Right hindlimb (tissue), 1 donor: ENCODE measurements at places on chromosomes 3 and 15.

DNA sequence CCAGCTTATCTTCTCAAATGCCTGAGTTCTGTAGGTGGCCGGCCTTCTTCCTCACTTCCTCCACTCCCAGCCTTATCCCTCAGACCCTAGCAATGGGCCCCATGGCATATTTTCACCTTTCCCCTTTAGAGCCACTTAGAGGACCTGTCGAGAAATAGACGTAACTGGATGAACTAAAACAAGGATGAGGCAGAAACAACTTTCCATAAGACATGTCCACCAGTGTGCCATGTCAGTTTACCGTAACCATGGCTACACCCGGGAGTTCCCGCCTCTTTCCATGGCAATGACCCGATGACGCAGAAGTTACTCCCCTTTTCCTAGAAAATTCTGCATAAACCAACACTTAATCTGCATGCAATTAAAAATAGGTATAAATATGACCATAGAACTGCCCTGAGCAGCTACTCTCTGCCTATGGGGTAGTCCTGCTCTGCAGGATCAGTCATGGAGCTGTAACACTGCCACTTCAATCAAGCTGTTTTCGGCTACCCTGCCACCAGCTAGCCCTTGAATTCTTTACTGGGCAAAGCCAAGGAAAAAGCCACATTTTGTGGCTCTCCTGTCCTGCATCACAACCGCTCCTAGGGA is 55.1 kb upstream of the ZBTB38 start:
- no peak for DNase-seq

DNA sequence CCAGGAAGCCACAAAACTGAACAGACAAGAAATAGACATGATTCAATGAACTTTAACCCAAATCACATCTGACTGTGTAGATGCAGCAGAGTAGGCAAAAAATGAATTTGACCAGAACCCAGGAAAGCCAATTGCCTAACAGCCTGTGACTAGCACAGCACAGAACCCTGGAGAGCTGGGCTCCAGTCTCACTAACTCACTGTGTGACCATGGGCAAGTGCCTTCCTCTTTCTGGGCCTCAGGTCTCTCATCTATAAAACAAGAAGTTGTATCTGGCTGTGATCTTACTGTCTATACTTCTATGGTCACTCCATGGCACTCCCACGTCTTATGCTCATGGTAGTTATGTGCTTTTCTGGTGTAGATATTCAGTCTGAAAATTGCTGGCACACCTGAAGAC is 48.1 kb upstream of the USP3 start:
- no peak for DNase-seq

- DNase-seq = no peak
Observed at GRCh38 chr3:120678984-120679383, 3.1 kb downstream of the HGD start.

DNA sequence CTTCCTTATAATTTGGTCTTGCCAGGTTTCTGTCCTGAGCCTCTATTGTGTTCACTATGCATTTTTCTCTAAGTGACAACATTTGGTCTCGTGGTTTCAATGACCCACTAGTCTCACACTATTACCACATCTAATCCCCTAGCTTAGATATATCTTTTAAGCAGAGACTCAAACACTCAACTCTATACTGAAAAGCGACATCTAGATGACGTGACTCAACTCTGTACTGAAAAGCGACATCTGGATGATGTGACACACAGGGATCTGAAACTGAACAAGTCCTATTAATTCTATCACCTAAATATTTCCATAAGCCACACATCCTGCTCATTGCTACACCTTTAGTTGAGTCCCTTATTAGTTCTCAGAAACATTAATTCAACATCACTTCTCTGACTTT is 141.7 kb upstream of the MBNL1 start:
- no peak for DNase-seq

DNA sequence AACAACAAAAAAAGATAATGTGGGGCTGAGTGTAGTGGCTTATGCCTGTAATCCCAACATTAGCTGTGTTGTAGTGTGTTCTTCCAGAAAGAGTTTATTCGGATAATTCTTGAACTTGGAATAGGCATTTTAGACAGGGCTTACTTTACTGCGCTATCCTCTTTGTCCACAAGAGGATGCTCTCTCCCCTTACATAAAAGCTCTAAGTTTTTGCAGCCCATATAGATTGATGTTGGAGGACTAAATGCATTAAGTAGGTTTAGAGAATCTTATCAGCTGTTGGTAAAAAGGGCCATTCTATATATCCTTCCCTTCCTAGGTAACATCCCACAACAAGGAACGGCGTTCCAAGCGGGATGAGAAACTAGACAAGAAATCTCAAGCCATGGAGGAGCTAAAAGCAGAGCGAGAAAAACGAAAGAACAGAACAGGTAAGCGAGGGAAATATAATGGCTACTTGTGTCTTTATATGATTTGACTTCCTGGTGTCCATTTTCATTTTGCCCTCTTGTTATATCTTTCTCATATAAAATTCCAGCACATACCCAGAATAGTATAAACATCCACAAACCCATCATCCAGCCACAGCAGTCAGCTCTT is 27.8 kb upstream of the ITPKA start:
- DNase-seq = no peak

GRCh38 chr3:29932696-29933325 is 651.9 kb downstream of the RBMS3 start:
- no peak for DNase-seq

- no peak for DNase-seq
Observed at GRCh38 chr15:44092221-44092620, 102.8 kb downstream of the FRMD5 start.

GRCh38 chr3:192904632-192905289 is 12.9 kb downstream of the MB21D2 start:
- DNase-seq = peak; percentile 75

DNA sequence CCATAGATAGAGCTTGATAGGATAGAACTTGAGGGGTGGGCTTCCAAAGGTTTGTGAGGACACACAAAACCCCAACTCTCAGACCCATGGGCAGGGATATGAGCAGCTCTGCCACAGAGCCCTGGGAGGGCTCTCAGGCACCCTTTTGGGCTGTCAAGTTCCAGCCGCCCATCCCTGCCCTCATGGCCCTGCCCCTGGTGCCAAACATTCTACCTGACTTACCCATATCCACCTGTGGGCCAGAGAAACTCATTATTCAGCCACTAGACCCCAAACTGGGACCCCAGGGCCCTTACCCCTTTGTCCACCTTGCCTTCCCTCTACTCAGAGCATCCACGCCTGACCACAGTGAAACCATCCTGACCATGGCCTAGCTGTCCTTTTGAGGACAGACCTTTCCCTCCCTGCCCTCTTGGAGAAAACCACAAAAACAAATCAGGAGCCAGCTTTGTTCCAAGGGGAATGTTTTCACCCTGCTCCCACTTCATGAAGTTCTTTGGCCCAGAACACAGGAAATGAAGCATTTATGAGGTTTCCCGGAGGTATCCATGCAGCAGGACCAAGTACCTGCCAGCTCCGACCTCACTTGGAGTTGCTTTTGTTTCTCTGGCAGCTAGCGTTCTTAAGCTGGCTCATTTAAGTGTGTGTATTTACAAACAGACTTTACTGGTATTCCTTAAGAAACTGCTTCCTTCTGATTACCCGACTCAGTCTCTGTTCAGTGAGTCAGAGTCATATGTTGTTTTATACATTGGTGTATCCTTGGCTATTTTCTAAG is 34.2 kb upstream of the GALNT15 start:
- no peak for DNase-seq

DNA sequence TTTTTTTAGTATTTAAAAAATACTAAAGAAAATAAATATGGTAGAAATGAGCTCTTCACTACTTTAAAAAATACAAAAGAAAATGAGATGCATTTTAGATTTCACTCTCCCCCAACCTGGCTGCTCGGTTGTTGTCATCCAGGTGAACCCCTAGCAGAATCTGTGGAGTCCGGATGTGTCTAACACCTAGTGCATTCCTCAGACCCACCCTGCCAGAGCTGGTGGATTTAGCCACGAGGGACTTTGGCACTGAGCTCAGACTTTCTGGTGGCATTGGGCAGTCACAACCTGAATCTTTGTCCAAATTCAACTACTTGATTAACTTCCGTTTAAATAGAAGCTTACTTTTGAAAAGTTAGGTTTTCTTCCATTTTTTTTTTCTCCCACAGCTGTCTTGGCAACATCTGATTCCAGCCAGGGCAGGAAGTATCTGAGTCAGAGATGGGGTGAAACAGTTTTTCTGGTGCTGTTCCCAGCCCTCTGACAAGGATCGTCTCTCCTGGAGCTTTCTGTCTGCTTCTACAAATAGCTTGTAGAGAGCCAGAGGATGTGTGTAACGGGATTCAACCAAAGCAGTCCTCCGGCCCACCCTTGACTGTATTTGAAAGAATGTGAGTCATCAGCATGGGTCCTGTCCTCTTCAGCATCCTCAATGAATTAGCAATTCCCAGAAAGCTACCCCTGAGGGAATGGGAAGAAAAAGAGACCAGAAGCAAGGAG is 301.8 kb upstream of the MCTP2 start:
- peak; percentile 82 for DNase-seq

DNA sequence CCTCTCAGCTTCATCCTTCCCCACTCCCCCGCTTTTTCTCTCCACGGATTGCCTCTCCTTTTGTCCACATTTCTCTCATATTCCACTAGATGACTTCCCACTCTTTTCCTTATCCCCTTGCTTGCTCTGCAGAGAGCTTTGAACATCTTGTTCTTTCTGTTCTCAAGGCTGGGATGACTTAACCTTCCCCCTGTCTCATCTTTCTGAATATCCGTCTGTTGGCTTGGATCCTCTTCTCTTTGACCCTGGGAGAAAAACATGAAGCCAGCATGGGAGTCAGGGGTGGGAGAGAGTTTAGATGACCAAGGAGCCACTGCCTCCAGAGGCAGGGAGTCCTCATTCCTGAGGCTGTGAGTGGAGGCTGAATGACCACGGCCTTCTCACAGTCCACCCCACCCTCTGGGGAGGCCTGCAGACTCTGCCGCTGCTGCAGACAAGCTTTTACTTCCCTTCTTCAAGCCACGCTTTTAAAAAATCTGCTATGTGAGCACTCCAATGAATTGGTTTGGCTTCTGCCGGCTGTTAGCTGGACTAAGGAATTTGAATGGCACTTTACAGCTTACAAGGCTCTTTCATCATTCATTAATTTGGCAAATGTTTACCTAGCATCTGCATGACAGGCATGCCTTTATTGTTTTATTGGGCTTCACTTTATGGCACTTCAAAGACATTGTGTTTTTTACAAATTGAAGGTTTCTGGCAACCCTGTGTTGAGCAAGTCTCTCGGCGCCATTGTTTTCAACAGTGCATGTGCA is 111.6 kb upstream of the SLC6A6 start:
- DNase-seq = no peak

GRCh38 chr15:28269097-28269496 is 52.9 kb downstream of the HERC2 start:
- no peak for DNase-seq

GRCh38 chr15:29677871-29678461 is 144.3 kb downstream of the TJP1 start:
- DNase-seq = no peak

GRCh38 chr3:140695361-140696061 is 17.6 kb downstream of the TRIM42 start:
- no peak for DNase-seq

DNA sequence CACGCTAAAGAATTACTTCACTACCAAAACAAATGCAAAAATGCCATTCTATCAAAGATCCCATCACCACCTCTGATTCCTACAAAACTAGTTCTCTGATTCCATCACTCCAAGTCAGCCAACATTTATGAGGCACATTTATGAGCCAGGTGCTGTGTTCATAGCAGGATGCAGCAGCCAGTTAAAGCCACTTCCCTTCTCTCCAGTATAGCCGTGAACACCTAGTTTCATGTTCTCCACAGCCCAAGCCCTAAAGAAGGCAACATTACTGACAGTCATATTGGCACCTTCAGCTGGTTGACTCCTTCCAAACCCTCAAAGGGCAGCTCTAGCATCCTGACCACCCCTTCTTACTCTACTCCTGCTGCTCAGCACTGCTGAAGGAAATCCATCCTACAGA is 36.4 kb downstream of the RYK start:
- DNase-seq = no peak

GRCh38 chr3:64148955-64149653 is 76.2 kb downstream of the PRICKLE2 start:
- no peak for DNase-seq

DNA sequence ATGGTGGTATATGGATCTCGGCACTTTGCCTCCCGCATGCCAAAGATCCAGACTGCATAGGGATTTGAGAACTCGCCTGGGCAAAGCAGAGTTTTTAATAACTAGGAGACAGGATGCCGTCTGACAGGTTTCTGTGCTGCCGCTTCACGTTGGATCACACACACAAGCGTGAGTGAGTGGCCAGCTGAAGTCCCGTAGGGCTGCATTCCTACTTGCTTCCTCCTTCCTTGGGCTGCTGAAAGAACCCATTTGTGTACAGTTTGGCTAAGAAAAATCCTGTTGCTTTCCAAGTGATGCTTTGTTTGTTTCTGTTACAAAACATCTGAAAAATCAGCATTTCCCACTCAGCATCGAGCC is 604.3 kb upstream of the CFAP20DC start:
- DNase-seq = peak; percentile 84

GRCh38 chr3:153967260-153967659 is 153.9 kb upstream of the ARHGEF26 start:
- DNase-seq = no peak

- no peak for DNase-seq
Observed at GRCh38 chr3:46989146-46989810, 9.8 kb downstream of the NBEAL2 start.

DNA sequence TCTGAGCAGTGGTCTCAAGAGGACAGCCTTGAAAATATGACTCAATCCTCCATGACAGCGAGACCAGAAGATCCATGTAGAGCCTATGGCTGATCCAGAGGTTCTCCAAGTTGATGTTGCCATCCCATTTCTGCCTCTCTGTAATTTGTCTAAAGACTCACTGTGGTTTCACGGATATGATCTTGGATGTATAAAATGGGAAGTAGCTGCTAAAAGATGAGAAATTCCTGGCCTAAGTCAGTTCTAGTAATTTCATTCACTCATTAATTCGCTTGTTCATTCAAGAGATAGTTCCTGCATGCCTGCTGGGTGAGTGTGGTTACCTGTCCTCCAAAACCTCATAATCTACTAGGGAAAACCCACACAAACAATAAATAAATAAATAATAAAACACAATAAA is 145.9 kb downstream of the TNIK start:
- DNase-seq = no peak

- no peak for DNase-seq
Observed at GRCh38 chr15:71844916-71845315, 34.6 kb downstream of the NR2E3 start.

GRCh38 chr15:54917312-54917711 is 279.4 kb downstream of the RSL24D1 start:
- no peak for DNase-seq

DNA sequence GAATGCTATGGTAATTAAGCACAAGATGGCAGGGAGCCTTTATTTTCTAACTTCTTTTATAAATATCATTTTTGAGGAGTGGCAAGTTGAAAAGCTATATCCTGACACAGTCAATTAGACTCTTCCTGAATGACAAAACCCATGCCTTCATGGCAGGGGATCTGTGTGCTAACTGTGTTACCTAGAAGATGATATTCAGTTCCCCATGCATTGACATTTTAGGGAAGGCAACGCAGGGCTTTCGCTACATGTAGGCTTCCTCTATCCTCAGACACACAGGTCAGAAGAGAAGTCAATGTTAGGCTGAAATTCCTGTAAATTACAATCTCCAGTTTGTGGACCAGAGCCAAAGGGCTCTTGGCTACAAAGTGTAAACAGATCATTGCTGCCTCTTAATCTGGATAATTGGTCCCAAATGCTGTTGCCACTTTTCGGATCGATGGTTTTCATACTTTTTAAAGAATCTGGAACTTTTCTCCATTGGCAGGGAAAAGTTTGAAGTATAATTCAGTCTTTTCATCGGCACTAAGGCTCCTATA is 22.6 kb upstream of the NR2F2 start:
- no peak for DNase-seq
